ENCODE measurements at places on chromosomes 7 and 10.

- no peak for DNase-seq
These were observed 126.1 kb upstream of the PRSS58 start for GRCh38 chr7:142383841-142384492.

GRCh38 chr10:19164461-19164860 lies 115.9 kb downstream of the MALRD1 start:
- DNase-seq: no peak

DNA sequence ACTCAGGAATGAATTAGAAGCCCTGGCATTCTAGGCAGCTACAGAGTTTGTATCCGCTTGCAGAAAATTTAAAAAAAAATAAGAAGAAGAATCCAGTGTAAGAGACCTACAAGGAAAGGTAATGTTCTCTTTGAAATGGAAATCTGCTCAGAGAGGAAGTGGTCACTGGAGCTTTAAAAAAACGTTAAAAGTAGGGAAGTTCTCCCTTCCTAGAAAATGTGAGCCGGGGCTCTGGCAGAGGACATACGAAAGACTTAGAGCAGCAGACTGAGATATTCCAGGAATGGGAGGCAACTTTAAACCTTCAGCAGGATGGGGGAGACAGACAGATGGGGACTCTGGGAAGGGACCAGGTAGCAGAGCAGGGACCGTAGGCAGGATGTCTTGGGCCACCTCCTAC lies 149.4 kb upstream of the NPS start:
- no peak for DNase-seq

- DNase-seq: no peak
These were observed 319.0 kb downstream of the GLRX3 start for GRCh38 chr10:130455111-130455695.

GRCh38 chr10:77974396-77975074 lies 48.0 kb upstream of the DLG5 start:
- DNase-seq: no peak

GRCh38 chr7:20223356-20223755 lies 6.2 kb upstream of the MACC1 start:
- peak; percentile 31 for DNase-seq

GRCh38 chr7:139370301-139370942 lies 10.7 kb downstream of the LUC7L2 start:
- no peak for DNase-seq

DNA sequence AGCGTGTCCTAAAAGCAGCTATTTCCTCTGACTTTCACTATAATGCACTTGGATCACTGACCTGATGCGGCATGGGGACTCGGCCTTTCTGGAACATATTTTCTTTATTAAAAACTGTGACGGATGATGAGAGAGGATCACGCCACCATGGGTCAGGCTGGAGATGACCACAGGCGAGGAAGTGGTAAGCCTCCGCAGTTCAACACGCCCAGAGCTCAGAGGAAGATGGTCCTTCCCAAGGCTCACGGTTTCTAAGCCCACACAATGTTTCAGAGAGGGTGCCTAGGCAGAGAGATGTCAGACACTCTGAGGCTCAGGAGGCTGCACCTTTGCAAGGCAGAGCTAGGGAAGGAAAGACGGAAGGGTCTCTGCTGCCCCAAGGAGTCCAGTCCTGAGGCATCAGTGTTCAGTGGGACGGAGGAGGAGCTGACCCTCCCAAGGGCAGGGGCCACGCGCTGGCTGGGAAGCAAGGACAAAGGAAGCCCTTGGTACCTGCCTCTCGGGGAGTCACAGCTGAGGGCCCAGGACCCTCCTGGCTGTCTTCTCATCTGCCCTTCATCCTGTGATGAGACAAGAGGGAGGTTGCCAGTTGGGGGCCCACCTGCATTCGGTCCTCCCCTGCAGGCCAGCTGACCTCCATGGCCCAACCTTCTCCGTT lies 9.5 kb downstream of the CHST15 start:
- DNase-seq: no peak

DNA sequence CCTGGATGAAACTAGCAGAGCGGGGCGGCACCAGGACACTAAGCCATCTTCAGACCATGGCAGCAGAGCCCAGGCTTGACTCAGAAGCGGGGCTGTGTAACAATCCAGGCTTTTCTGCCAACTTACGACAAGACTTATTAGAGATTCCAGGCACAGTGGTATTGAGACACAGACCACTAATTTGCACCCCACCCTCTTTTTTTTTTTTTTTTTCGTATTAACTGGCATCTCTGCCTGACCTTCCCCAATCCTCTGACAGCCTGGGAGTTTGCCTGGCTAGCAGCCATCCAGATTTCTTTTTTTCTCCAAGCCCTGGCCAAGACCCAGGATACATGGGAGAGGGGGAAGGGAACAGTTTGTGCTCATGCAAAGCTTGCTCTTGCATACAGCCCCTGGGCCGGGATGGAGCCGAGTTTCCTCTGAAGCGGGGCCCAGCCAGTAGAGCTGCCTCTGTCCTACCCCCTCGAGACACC lies 182.4 kb downstream of the PLXNA4 start:
- no peak for DNase-seq

DNA sequence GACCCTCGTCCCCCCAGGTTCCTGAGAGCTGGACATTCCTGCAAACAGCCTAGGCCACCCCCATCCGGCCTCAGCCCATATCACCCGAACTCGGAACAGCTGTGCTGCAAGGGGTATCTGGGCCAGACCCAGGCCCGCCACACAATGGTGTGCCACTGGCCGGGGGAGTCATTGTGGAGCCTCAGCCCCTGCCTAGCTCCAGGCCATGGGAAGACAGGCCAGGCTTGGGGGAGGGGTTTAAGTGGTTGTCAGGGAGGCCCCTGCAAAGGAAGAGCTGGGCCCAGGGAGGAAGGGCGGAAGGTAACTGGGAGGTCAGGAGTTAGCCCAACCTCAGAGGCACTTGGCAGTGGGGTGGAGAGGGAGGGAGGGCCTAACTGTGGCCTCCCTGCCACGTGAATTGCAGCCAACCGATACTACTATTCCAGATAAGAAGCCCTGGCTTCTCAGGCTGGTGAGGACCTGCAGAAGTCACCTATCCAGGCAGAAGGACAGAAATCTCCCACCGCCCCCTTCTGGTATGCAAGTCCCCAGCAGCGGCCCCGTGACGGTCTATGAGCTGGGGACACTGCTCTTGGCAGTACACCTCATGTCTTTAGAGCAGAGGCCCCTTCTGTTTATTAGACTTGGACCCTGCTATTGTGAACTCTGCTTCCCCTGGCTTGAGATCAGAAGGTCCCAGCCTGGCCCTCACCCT lies 26.8 kb downstream of the VSIR start:
- no peak for DNase-seq

- no peak for DNase-seq
These were observed 808.5 kb upstream of the ZWINT start for GRCh38 chr10:57169597-57169996.

GRCh38 chr7:158016180-158017097 lies 571.2 kb downstream of the PTPRN2 start:
- no peak for DNase-seq

DNA sequence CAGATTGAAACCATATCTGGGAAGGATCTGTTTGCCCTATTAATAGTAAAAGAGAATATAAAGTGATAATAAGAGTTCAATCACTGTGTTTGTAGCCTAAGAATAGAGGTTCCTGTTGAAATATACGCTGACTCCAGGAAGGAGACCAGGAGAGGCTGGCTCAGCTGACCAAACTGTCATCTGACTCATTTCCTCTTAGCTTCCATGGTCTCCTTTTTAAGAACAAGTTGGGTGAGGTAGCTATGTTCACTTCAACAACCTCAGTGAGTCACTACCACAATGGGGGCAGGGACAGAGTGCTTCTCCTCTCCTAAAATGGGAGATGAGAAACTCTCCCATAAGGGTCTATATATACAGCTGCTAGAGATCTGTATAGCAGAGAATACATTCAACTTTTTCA lies 543.3 kb downstream of the CALN1 start:
- no peak for DNase-seq

DNA sequence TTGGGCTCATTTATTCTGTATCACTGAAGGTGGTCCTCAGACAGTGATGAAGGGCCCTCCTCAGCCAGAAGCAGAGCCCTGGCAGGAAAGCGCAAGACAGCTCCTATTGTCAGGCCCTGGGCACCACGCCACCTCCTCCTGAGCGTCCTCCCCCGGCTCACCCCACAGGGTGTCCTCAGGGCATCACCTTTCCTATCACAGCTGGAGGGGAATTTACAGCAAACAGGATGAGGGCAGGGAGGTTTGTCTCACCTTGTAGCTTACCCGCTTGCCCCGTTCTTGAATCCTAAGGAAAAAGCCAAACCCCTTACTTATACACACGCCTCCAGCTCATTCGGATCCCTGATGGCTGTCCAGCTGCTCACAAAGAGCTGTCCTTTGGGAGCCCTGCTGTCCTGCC lies 50.2 kb upstream of the LANCL2 start:
- DNase-seq: no peak

DNA sequence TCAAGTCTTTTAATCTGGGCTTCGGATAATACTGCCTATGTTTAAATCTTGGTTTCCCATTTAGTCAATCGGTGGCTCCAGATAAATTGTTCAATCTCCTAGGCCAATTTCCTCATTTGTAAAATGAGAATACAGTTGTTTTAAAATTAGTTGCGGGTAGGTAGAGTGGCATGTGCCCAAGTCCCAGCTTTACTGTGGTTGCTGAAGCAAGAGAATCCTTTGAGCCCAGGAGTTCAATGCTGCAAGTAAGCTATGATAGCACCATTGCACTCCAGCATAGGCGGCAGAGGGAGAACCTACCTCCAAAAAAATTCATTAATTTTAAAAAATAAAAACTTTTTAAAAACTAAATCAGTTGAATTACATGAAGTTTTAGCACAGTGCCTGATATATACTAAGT lies 7.3 kb downstream of the RNF216 start:
- no peak for DNase-seq

DNA sequence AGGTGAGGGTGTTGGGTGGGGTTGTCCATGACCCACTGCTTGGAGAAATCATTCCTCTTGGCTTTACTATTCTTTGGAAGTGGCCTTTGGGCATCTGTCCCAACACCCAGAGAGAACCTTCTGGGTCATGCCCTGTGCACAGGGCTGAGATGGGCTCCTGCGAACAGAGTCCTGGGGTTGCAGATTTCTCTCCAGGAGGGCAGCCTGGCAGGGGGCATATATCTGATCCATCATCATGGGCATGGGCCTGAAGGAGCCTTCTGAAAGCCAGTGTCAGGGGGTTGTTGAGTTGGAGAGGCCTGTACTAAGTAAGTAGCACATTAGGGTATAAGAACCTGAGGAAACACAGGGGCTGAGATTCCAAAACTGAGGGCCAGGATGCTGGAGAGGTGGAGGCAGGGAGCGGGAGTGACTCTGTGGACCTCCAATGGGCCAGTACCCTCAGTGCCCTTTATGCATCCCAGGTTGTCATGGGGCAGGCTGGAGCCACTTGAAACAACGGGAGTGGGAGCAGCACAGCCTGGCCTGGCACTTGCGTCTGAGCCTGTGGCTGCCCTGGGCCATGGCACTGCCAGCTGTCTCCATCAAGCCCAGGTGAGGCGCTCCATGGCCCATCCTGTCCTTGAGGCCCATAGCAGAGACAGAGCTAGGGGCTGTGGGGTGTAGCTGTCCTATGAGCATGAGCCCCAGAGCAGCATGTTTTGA lies 203.7 kb downstream of the GRID1 start:
- DNase-seq: no peak

DNA sequence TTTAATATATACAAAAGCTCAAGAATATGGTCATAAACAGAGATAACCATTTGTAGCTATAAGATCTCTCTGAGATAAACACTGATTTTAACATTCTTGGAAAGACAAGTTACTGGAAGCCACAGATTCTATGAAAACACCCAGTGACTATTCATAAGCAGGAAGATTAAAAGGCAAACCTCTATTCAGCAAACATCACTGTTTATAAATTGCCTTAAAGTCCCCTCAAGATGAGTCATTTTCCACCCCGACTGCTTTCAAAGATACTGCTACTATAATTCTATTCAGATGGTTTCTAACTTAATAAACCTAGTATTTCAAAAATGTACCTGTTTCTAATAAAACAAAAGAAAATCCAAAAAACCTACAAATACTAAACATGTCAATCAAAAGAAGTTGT lies 21.0 kb downstream of the TM9SF3 start:
- DNase-seq: no peak

DNA sequence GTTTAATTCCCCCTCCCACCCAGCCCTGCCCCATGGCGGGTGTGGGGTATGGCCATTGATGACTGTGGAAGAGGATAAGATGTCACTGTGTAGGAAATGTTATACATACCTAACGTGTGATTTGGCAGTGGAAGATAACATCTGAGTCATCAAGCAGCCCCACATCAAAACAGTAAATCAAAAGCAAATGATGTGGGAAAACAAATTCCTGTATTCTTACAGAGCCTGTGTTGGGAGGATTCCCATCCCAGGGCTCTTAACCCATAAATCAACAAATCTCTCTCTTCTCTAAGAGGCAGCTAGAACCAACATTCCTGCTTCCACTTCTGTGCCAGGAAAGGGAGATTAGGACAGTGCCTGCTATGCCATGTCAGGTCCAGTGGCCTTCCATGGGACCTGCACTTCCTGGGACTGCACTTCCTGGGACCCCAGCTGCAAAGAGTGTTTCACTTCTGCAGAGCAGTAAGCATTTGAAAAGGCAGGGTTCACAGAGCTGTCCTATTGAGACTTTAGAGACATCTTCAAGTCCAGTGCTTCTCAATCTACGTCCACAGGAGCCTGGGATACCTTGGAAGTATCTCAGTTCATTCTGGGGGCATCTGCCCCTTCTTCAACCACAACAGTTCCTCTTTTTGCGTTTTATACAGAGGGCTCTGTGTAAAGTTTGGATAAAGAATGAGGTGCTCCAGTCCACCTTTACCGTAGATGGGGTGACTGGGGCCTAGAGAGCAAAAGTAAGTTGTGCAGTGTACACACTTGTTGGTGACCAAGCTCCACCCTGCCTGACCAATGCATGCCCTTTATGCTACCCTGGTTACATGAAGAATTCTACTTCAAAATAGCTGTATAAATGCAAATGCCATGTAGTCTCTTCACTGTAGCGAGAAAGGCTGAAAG lies 45.7 kb downstream of the ATXN7L1 start:
- DNase-seq: peak; percentile 94

GRCh38 chr10:123808906-123809305 lies 82.7 kb downstream of the CPXM2 start:
- DNase-seq: peak; percentile 82

DNA sequence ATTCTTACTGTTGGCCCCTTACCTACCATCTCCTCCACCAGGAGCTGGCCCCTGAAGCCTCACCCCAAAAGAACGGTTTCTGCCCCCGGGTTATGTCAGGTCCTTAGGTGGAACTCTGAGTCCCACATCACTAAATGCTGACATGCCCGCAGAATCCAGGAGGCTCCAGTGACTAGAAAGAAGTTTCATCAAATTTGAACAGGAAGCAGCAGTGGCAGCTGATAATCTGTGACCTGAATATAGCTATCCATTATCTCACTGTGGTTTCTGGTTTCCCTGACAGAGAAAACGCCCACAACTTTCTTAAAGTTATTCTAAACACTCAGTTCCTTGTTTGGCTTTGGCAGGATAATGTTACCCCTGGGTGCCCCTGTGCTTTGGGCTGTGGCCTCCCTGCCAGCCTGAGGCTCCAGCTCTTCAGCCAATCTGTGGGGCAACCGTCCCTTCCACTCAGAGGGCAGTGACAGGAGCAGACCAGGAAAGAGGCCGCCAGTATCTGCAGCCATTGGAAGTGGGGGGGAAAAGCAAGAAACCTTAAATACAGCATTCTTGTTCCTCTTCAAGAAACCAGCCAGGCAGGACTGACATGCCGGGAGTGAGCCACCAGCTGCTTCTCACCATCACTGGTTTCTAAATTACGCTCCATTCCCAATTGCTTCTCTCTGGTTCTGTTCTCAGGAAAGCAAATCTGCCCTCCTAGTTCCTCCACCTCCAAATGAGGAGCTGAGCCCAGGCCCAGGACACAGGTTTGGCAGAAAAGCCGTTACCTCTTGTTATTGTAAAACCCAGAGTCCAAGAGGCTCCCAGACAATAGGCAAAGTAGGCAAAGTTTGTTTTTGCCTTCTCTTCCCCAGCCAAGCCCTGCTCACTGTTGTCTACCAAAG lies 41.2 kb upstream of the VCL start:
- no peak for DNase-seq

All from AG09309 (cell line).